ENCODE measurements at places on chromosomes 11 and 22. TPM values are rescaled to one million over a fixed set of nuclear protein-coding genes. Genes with fewer than 3 reads are reported as not detected.

The CCND1 gene
- total RNA-seq: 3.2 TPM

The GUCY1A2 gene
- total RNA-seq: not detected

DNA sequence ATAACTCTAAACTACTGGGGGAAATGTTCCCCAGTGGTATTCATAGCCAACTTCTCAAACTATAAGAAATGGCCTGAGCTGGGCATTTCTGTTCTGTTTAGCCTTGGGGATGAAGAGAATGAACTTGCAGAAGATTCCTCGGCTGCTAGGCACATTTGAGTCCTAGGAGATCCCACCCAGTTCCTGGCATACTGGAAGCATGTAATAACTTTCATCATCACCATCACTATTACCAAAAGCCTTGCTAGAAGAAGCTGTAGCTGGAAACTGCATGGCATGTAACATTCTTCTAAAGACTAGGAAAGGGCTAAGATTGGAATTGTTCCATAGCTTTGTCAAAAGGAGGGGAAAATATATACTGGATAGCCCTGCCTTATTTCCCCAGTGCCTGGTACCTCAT, 40.1 kb upstream of the SLC1A2 start:
- no peak for DNase-seq
- peaks cover 9% of the 10 kb centered on the region for H3K27me3 ChIP-seq
- no peak overlapping the region for H3K4me3 ChIP-seq

DNA sequence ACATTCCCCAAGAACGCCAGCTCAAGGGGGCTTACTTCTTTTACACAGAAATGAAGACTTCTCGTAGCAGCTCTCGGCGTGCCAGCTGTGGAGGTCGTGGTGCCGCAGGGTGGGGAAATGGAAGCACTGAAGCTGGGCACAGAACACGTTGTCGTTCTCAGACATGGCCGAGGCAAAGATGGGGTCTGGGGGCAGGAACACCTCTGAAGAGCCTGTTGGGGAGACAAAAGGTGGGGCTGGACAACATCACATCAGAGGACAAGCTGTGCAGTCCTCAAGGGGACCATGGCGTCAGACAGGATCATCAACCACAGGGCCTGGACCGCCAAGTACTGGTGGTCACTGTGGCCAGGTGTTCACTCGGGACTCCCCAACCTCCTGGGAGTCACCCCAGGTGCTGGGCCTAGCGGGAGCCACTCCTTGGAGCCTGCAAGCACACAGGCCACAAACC, 65.2 kb downstream of the DGCR2 start:
- no peak overlapping the region for H3K4me3 ChIP-seq
- H3K36me3 ChIP-seq: peaks cover 2% of the 10 kb centered on the region
- H3K4me1 ChIP-seq: no peaks in the 10 kb centered on the region
- no peaks in the 10 kb centered on the region for H3K27me3 ChIP-seq

GRCh38 chr11:83681031-83681781, 395.0 kb upstream of the CCDC90B start:
- H3K4me3 ChIP-seq: no peak overlapping the region
- H3K27me3 ChIP-seq: peaks cover 21% of the 10 kb centered on the region
- no peaks in the 10 kb centered on the region for H3K36me3 ChIP-seq
- no peaks in the 10 kb centered on the region for H3K4me1 ChIP-seq

- H3K36me3 ChIP-seq: peaks cover 9% of the 10 kb centered on the region
- no peaks in the 10 kb centered on the region for H3K27me3 ChIP-seq
- H3K4me3 ChIP-seq: no peak overlapping the region
- no peak overlapping the region for H3K27ac ChIP-seq
- no peaks in the 10 kb centered on the region for H3K4me1 ChIP-seq
- DNase-seq: no peak
Observed at GRCh38 chr11:111819829-111820237, 51.5 kb downstream of the ALG9 start.

DNA sequence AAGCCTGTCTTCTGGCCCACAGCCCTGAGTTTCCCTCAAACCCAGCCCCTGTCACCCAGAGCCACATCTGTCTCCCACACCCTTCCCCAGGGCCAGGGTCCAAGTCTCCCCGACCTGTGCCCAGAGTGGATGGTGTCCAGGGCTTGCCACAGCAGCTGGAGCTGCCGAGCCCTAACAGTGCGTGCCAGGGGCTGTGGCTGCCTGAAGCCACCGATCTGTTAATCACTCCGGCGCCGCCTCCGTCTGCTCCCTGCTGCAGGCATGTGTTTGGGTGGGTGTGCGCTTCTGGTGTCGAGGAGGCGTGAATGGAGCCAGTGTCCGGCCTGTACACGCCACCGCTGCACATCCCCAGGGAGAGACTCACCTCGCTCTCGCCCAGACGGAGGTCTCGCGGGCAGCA, 26.1 kb downstream of the SHISAL1 start:
- no peak overlapping the region for H3K4me3 ChIP-seq
- H3K4me1 ChIP-seq: no peaks in the 10 kb centered on the region
- no peak overlapping the region for H3K27ac ChIP-seq
- H3K36me3 ChIP-seq: no peaks in the 10 kb centered on the region
- no peaks in the 10 kb centered on the region for H3K27me3 ChIP-seq

DNA sequence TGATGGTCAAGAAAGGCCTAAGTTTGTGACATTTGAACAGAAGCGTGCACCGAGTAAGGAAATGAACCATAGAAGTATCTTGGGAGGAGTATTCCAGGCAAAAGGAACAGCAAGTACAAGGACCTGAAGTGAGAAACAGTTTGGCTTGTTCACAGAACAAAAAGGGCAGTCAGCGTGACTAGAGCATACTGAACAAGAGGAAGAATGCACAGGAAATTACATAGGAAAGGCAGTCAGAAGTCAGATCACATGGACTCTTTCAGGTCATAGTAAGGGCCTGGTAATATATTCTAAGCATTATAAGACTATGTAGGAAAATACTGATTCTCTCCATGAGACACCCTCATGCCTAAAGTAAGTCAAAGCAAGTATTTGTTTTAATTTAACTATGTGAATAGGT, 52.3 kb upstream of the GAB2 start:
- H3K27me3 ChIP-seq: no peaks in the 10 kb centered on the region
- no peak for DNase-seq
- H3K4me1 ChIP-seq: peaks cover 8% of the 10 kb centered on the region
- H3K36me3 ChIP-seq: peaks cover 29% of the 10 kb centered on the region
- no peak overlapping the region for H3K4me3 ChIP-seq
- no peak overlapping the region for H3K27ac ChIP-seq

DNA sequence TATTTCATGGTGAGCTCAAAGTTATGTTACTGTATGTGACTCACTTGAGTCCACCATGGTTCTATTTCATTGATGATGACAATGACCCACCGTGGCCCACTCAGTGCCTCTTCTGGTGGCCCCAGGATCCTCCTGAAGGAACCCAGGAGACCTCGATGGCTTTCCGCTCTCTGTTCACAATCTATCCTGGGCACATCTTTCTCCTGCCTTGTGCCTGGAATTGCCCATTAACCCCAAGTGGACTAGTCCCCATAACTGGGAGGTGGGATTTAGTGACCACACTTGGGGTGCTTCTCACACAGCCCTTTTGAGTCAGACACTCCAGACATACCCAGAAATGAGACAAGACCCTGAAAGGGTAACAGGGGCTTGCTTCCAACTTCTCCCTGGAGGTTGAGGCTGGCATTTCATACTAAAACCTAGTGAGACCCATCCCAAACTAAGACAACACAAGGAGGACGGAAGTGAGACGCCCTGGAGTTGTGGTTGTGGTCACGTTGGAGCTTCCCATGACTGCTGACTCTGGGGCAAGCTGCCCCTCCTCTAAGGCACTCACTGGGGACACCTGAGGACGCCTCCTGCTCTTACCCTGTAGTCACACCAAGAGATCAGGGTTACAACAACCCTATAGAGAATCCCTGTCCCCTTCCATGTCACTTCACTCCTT, 22.1 kb downstream of the IGLL5 start:
- DNase-seq: no peak
- no peak overlapping the region for H3K27ac ChIP-seq
- no peaks in the 10 kb centered on the region for H3K36me3 ChIP-seq
- H3K4me1 ChIP-seq: no peaks in the 10 kb centered on the region

GRCh38 chr22:28440592-28441390, 238.8 kb downstream of the TTC28 start:
- H3K4me3 ChIP-seq: no peak overlapping the region
- DNase-seq: no peak
- H3K27me3 ChIP-seq: peaks cover 5% of the 10 kb centered on the region
- peaks cover 32% of the 10 kb centered on the region for H3K4me1 ChIP-seq
- no peaks in the 10 kb centered on the region for H3K36me3 ChIP-seq

DNA sequence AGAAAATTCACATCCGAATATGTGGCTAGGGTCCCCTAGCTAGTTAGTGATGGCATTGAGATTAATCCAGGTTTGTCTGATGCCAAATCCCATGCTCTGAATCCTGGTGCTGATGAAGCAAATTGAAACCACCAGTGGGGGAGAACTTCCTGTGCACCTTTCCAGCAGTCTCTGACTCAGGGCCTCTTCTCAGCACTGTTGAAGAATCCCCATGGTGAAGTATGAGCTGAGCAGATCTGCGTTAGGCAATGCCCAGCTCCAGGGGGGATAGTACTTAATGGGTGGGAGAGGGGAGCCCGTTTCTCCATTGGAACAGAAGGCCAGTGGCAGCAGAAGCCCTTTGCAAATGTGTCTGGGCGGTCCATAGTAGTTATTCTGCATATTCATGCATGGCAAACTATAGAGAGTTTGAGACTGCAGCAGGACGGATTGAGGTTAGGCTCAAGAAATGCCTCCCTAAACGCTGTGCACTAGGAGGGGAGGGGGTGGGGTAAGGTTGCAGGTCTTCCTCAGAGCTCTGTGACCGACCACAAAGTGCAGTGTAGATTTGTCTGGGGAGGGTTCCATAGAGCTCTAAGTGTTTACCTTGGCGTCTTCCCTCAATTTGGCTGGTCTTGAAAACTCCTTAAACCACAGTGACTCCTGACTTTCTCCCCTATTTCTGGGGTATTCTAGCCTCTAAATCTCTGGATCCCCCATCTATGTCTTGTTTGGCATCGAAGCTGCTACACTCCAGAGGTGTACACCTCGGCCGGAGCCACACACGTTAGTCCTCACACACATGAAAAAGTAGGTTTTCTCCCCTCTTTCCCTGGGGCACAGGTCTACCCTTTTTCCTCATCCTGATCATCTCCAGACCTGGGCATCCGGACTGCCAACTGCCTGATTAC, 4.8 kb downstream of the POU2F3 start:
- peaks cover 43% of the 10 kb centered on the region for H3K4me1 ChIP-seq
- H3K27ac ChIP-seq: no peak overlapping the region
- H3K27me3 ChIP-seq: peaks cover 79% of the 10 kb centered on the region
- H3K4me3 ChIP-seq: no peak overlapping the region
